ENCODE measurements at places on chromosomes 3 and 15. TPM values are rescaled to one million over a fixed set of nuclear protein-coding genes. Genes with fewer than 3 reads are reported as not detected.

DNA sequence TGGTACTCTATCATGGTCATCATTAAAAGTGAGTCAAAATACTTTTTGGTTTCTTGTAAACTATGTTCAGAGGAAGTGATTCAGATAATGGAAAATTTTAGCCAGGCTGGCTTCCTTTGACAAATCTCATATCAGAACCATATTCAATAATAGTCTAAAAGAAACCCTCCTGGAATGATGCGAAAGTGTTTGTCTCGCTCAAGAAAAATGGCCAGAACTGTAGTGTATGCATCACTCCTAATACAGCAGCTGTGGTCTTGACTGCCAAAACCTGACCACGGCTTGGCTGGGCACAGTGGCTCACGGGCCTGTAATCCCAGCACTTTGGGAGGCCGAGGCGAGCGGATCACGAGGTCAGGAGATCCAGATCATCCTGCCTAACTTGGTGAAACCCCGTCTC, 35.6 kb upstream of the KCNMB2 start:
- H3K4me3 ChIP-seq = no peak overlapping the region
- no peak for DNase-seq
- no peaks in the 10 kb centered on the region for H3K27me3 ChIP-seq

GRCh38 chr3:156187146-156187769, 66.9 kb downstream of the KCNAB1 start:
- no peaks in the 10 kb centered on the region for H3K36me3 ChIP-seq
- DNase-seq = no peak
- peak overlapping the region; percentile 11 for H3K27ac ChIP-seq
- no peaks in the 10 kb centered on the region for H3K27me3 ChIP-seq
- no peak overlapping the region for H3K4me3 ChIP-seq
- H3K4me1 ChIP-seq = peaks cover 11% of the 10 kb centered on the region

- peaks cover 45% of the 10 kb centered on the region for H3K4me1 ChIP-seq
- H3K36me3 ChIP-seq = peaks cover 3% of the 10 kb centered on the region
- peak overlapping the region; percentile 98 for H3K4me3 ChIP-seq
- peak; percentile 22 for DNase-seq
- no peaks in the 10 kb centered on the region for H3K27me3 ChIP-seq
These were observed 734 bp downstream of the TBL1XR1 start for GRCh38 chr3:177196456-177197040.

GRCh38 chr15:99433026-99433756, 132.6 kb upstream of the MEF2A start:
- H3K27ac ChIP-seq = no peak overlapping the region
- H3K4me1 ChIP-seq = peaks cover 11% of the 10 kb centered on the region
- DNase-seq = no peak
- H3K4me3 ChIP-seq = no peak overlapping the region
- no peaks in the 10 kb centered on the region for H3K27me3 ChIP-seq

- H3K4me3 ChIP-seq = no peak overlapping the region
- H3K27me3 ChIP-seq = no peaks in the 10 kb centered on the region
- H3K27ac ChIP-seq = no peak overlapping the region
- no peak for DNase-seq
- peaks cover 2% of the 10 kb centered on the region for H3K36me3 ChIP-seq
- peaks cover 19% of the 10 kb centered on the region for H3K4me1 ChIP-seq
These were observed 36.4 kb upstream of the BNC1 start for GRCh38 chr15:83320844-83321243.

MKRN3 gene
- total RNA-seq = 0.22 TPM

GRCh38 chr3:64571982-64572381, 115.8 kb downstream of the ADAMTS9 start:
- H3K36me3 ChIP-seq = peaks cover 6% of the 10 kb centered on the region
- H3K27ac ChIP-seq = no peak overlapping the region
- H3K27me3 ChIP-seq = no peaks in the 10 kb centered on the region
- peaks cover 4% of the 10 kb centered on the region for H3K4me1 ChIP-seq
- DNase-seq = no peak

DNA sequence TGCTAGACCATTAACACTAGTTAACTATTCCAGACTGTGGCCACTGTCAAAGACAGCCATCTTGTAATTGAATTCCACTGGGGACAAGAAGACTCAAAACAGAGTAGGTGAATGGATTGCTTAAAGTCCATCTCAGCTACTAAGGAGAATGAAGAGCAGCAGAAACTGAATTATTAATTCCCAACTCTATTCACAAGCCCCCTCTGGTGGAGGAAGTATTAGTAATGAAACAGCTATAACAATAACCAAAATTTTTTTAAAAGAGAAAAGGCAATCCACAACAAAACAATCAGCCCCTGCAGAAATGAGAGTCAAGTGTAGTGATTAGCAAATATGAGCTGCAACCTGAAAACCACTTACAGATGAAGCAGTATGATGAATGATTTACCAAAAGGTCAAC, 302.8 kb downstream of the FHIT start:
- H3K4me3 ChIP-seq = no peak overlapping the region
- no peaks in the 10 kb centered on the region for H3K36me3 ChIP-seq
- no peak overlapping the region for H3K27ac ChIP-seq
- H3K27me3 ChIP-seq = no peaks in the 10 kb centered on the region

- H3K27me3 ChIP-seq = peaks cover 2% of the 10 kb centered on the region
- peaks cover 29% of the 10 kb centered on the region for H3K4me1 ChIP-seq
- H3K4me3 ChIP-seq = no peak overlapping the region
- DNase-seq = no peak
- H3K36me3 ChIP-seq = peaks cover 15% of the 10 kb centered on the region
These were observed 46.3 kb downstream of the LIMD1 start for GRCh38 chr3:45640724-45641361.

TMEM40 gene
- total RNA-seq = 8.0 TPM

- H3K27me3 ChIP-seq = peaks cover 97% of the 10 kb centered on the region
- H3K4me1 ChIP-seq = peaks cover 7% of the 10 kb centered on the region
- no peak overlapping the region for H3K4me3 ChIP-seq
- H3K27ac ChIP-seq = no peak overlapping the region
- H3K36me3 ChIP-seq = no peaks in the 10 kb centered on the region
These were observed 3.6 kb downstream of the ONECUT1 start for GRCh38 chr15:52786436-52787122.

SLC6A6 gene
- total RNA-seq = 21.2 TPM

GRCh38 chr3:113136071-113136470, 75.3 kb upstream of the BOC start:
- no peak overlapping the region for H3K27ac ChIP-seq
- H3K4me3 ChIP-seq = no peak overlapping the region
- DNase-seq = no peak
- H3K36me3 ChIP-seq = peaks cover 4% of the 10 kb centered on the region

DNA sequence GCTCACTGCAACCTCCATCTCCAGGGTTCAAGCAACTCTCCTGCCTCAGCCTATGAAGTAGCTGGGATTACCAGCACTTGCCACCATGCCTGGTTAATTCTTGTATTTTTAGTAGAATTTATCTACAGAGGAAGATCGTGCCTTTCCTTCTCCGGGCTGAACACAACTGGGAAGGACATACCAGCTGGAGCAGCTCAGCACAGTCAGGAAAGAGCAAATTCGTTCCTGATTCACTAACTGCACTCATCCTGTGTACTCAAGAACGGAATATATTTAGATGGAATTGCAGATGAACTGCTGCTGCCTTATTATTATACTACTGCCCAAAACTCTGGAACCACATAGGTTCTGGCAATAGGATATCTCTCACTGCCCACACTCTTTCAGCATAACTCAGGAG, 27.1 kb upstream of the P4HTM start:
- H3K27ac ChIP-seq = no peak overlapping the region
- no peak overlapping the region for H3K4me3 ChIP-seq
- no peak for DNase-seq
- H3K4me1 ChIP-seq = no peaks in the 10 kb centered on the region

DNA sequence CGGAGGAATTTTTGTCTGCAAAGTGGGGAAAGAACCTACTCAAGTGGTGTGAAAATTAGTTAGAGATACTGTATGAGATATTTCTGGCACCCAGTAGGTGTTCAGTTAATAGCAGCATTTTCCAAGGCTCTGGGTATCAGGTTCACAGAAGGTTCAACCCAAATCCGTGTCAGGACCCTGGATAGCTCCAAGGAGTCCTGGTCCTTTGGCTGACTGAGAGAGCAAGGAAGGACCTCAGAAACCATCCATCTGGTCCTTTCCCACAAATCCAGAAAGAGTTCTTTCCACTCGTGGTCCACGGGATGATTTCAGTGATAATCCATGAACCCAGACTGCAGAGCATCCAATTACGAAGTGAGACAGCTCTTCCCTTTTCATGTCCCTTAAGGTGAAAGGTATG, 51.4 kb downstream of the SLC6A11 start:
- DNase-seq = peak; percentile 47
- peaks cover 36% of the 10 kb centered on the region for H3K27me3 ChIP-seq
- no peak overlapping the region for H3K27ac ChIP-seq
- no peaks in the 10 kb centered on the region for H3K4me1 ChIP-seq
- no peak overlapping the region for H3K4me3 ChIP-seq
- no peaks in the 10 kb centered on the region for H3K36me3 ChIP-seq

TFRC gene
- total RNA-seq = 123 TPM

GRCh38 chr3:64030741-64031140, 7.4 kb upstream of the PSMD6 start:
- peak; percentile 67 for DNase-seq
- peak overlapping the region; percentile 88 for H3K27ac ChIP-seq
- peaks cover 1% of the 10 kb centered on the region for H3K27me3 ChIP-seq

DNA sequence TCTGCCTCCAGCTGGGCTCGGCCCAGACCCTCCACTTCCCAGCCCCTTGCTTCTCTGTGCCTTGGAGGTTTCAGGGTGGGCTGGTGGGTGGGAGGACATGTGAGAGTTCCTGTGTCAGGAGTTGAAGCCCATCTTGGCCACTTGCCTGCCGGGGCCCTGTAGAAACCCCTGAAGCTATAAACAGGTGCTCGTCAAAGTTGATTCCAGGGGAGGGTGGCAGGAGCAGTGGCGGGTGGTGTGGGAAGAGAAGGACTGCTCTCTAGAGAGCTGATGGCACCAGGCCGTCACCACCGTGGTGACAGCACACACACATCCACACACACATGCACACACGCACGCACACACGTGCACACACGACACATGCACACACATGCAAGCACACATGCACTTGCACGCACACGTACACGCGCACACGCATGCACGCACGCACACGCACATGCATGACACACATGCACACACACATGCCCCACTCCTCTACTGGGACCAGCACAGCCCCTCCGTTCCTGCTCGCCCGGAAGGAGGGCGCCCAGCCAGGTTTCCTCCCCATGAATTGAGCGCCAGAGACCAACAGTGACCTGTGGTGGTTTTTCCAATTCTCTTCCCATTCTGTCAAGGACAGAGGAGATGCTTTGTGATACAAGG, 56.3 kb upstream of the CGNL1 start:
- H3K36me3 ChIP-seq = no peaks in the 10 kb centered on the region
- no peak overlapping the region for H3K4me3 ChIP-seq
- peaks cover 24% of the 10 kb centered on the region for H3K4me1 ChIP-seq
- no peak overlapping the region for H3K27ac ChIP-seq

- no peaks in the 10 kb centered on the region for H3K4me1 ChIP-seq
- DNase-seq = no peak
- no peak overlapping the region for H3K27ac ChIP-seq
- H3K27me3 ChIP-seq = no peaks in the 10 kb centered on the region
- H3K36me3 ChIP-seq = no peaks in the 10 kb centered on the region
- no peak overlapping the region for H3K4me3 ChIP-seq
These were observed 31.2 kb upstream of the TNIK start for GRCh38 chr3:171491361-171491760.

GRCh38 chr3:125271127-125271526, 58.6 kb upstream of the SLC12A8 start:
- peaks cover 46% of the 10 kb centered on the region for H3K36me3 ChIP-seq
- H3K27ac ChIP-seq = no peak overlapping the region
- no peak overlapping the region for H3K4me3 ChIP-seq
- no peak for DNase-seq
- no peaks in the 10 kb centered on the region for H3K27me3 ChIP-seq

GRCh38 chr3:140188285-140188684, 253.3 kb downstream of the CLSTN2 start:
- H3K4me3 ChIP-seq = no peak overlapping the region
- no peaks in the 10 kb centered on the region for H3K36me3 ChIP-seq
- no peak for DNase-seq
- peaks cover 27% of the 10 kb centered on the region for H3K27me3 ChIP-seq

- no peak overlapping the region for H3K27ac ChIP-seq
- peaks cover 7% of the 10 kb centered on the region for H3K36me3 ChIP-seq
- no peak overlapping the region for H3K4me3 ChIP-seq
- H3K27me3 ChIP-seq = no peaks in the 10 kb centered on the region
- DNase-seq = no peak
These were observed 52.6 kb upstream of the ADGRG7 start for GRCh38 chr3:100556673-100557310.

NAA50 gene
- 83.2 TPM for total RNA-seq

DNA sequence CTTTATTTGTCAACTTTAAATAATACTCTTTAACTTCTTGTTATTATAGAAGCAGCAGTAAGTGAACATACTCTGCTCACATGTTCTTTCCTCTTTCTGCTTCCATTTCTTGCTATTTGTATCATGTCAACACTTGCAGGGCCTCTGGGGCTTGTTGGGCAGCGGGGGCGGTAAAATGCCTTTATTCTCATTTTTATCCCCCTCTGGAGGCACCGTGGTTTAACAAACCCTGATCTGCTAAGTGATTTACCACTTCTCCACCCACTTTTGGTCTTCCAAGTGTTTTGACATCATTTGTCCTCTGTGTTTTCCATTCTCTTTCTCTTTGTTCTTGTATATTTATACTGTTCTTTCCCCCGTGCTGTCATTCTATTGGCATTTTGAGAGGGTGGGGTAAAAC, 33.9 kb downstream of the SCN10A start:
- no peaks in the 10 kb centered on the region for H3K4me1 ChIP-seq
- no peak overlapping the region for H3K4me3 ChIP-seq
- H3K27me3 ChIP-seq = peaks cover 28% of the 10 kb centered on the region

GRCh38 chr3:157445857-157446256, 9.2 kb downstream of the PTX3 start:
- H3K27ac ChIP-seq = no peak overlapping the region
- no peak for DNase-seq

GRCh38 chr3:178750639-178751300, 214.5 kb downstream of the KCNMB2 start:
- no peak for DNase-seq
- no peak overlapping the region for H3K27ac ChIP-seq
- no peak overlapping the region for H3K4me3 ChIP-seq
- H3K36me3 ChIP-seq = peaks cover 9% of the 10 kb centered on the region

- no peaks in the 10 kb centered on the region for H3K36me3 ChIP-seq
- H3K27ac ChIP-seq = no peak overlapping the region
- H3K27me3 ChIP-seq = peaks cover 14% of the 10 kb centered on the region
- H3K4me3 ChIP-seq = no peak overlapping the region
- peaks cover 5% of the 10 kb centered on the region for H3K4me1 ChIP-seq
- DNase-seq = no peak
These were observed 148.6 kb downstream of the RAB11A start for GRCh38 chr15:66017792-66018487.

All from mesothelial cell of epicardium (in vitro differentiated cells).